Body of pancreas (tissue), 4 donors: ENCODE measurements at places on chromosomes 11 and 22. TPM values are rescaled to one million over a fixed set of nuclear protein-coding genes. Genes with fewer than 3 reads are reported as not detected.

- peak overlapping the region; percentile 61 for H3K27ac ChIP-seq
- no peaks in the 10 kb centered on the region for H3K27me3 ChIP-seq
- peaks cover 26% of the 10 kb centered on the region for H3K4me1 ChIP-seq
- no peaks in the 10 kb centered on the region for H3K36me3 ChIP-seq
These were observed 139.4 kb downstream of the TEAD1 start for GRCh38 chr11:12813371-12814225.

- H3K4me3 ChIP-seq: no peak overlapping the region
- peak overlapping the region; percentile 10 for H3K27ac ChIP-seq
- no peaks in the 10 kb centered on the region for H3K36me3 ChIP-seq
- peak; percentile 71 for DNase-seq
These were observed 42.1 kb downstream of the PACSIN2 start for GRCh38 chr22:42972649-42973535.

The MYO7A gene
- total RNA-seq: 10.4 TPM

- no peak overlapping the region for H3K4me3 ChIP-seq
- H3K27ac ChIP-seq: no peak overlapping the region
- H3K36me3 ChIP-seq: no peaks in the 10 kb centered on the region
- no peaks in the 10 kb centered on the region for H3K4me1 ChIP-seq
These were observed 120.1 kb upstream of the OR9Q1 start for GRCh38 chr11:57903441-57904123.

DNA sequence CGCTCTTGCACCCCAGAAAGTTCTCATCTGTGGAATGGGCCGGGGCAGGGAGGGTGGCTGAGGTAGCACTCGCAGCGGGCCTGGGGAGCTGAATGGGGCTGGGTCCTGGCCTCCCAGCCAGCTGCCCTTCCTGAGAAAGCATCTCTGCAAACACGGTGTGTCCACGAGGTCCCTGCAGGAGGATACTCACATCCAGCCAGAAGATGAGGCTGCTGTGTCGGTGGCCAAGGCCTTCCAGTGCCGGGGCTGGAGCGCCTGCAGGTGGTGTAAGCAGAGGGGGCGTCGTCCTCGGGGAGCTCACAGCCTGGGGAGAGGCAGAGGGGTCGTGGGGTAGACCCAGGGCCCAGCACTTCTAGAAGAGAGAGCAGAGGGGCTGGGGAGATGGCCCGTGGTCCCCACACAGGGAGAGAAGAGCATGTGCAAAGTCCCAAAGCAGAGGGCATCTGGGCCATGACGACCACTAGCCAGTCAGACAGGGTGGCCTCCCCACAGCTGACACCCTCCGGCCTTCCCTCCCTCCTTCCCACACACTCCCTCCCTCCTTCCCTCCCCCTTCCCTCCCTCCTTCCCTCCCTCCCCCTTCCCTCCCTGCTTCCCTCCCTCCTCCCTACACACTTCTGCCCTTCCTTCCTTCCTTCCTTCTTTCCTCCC, 97.9 kb downstream of the WNT7B start:
- H3K36me3 ChIP-seq: no peaks in the 10 kb centered on the region
- H3K27me3 ChIP-seq: no peaks in the 10 kb centered on the region
- H3K27ac ChIP-seq: no peak overlapping the region
- H3K4me3 ChIP-seq: no peak overlapping the region
- H3K4me1 ChIP-seq: peaks cover 10% of the 10 kb centered on the region

The EIF4G2 gene
- 230 TPM for total RNA-seq

DNA sequence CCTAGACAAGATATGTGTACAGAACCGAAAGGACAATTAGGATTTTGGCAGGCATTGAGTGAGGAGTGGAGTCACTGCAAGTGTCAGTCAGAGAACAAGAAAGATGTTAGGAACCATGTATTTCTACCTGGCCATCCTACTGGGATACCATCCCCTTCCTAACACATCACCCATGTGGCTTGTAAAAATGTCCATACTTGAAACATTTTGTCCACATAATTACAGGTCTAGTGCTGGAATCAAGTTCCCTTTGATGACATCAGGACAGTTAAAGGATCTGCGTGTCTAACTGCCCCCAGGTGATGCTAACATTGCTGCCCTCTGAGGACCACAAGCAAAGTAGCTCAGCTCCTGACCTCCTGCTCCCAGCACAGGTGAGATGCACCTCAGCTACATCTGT, 31.9 kb upstream of the GGTLC2 start:
- H3K27me3 ChIP-seq: no peaks in the 10 kb centered on the region
- no peaks in the 10 kb centered on the region for H3K4me1 ChIP-seq
- H3K27ac ChIP-seq: no peak overlapping the region

The TRPM5 gene
- total RNA-seq: 2.6 TPM

The TCN1 gene
- total RNA-seq: 1.3 TPM

The SCGB2A2 gene
- total RNA-seq: not detected

DNA sequence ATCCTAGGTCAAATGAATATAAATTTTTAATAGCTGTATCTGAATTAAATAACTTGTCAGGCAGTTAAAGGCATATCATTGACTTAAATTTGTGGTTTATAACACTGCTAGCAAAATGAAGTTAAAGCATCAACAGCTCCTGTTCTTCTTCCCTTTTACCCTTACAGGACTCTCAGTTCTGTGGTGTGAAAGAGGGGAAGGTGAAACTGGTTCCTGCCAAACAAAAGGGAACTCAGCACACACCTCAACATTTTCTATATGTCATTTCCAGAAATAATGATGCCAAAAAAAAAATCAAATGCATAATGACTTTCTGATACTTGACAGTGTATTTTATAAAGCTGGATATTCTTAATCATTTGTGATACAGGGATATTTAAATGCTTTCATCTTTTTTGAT, 21.2 kb downstream of the ARL14EP start:
- H3K4me3 ChIP-seq: no peak overlapping the region
- no peak overlapping the region for H3K27ac ChIP-seq
- no peaks in the 10 kb centered on the region for H3K4me1 ChIP-seq
- DNase-seq: no peak
- H3K27me3 ChIP-seq: no peaks in the 10 kb centered on the region

The ABCC8 gene
- total RNA-seq: 87.0 TPM

DNA sequence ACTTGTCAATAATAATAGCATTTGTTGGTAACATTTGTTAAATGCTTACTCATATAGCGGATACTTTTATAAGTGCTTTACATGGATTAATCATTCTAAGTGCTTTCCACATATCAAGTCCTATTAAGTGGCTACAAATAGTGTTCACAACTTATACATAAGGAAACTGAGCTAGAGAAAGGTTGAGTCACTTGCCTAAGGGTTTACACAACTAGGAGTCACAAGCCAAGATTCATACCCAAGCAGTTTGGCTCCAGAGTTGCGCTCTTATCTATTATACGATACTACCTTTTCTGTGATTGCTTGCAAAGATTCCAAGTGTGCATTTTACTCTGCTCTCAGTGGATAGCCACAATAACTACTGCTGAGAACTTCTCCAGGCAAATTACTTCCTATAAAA, 215.9 kb upstream of the CCDC90B start:
- H3K27ac ChIP-seq: no peak overlapping the region
- H3K27me3 ChIP-seq: no peaks in the 10 kb centered on the region
- H3K36me3 ChIP-seq: no peaks in the 10 kb centered on the region
- H3K4me1 ChIP-seq: no peaks in the 10 kb centered on the region
- DNase-seq: no peak
- no peak overlapping the region for H3K4me3 ChIP-seq

GRCh38 chr22:27561286-27561904, 240.2 kb downstream of the MN1 start:
- no peak for DNase-seq
- no peak overlapping the region for H3K27ac ChIP-seq
- no peaks in the 10 kb centered on the region for H3K36me3 ChIP-seq
- H3K27me3 ChIP-seq: no peaks in the 10 kb centered on the region
- no peak overlapping the region for H3K4me3 ChIP-seq

GRCh38 chr11:4887591-4887990, 5.9 kb downstream of the OR51T1 start:
- no peak for DNase-seq
- no peaks in the 10 kb centered on the region for H3K27me3 ChIP-seq
